Stimulated activated CD8-positive, alpha-beta memory T cell treated with anti-CD3 and anti-CD28 coated beads, Interleukin-4, amount 100 ng/mL, for 4 hours (primary cell): ENCODE measurements at places on chromosomes 13 and 19.

- no peak for DNase-seq
These were observed 17.1 kb upstream of the LATS2 start for GRCh38 chr13:21078501-21078900.

- no peak for DNase-seq
These were observed 42.2 kb upstream of the FLT1 start for GRCh38 chr13:28537171-28537570.

GRCh38 chr19:31268751-31269383, 80.4 kb downstream of the TSHZ3 start:
- no peak for DNase-seq

DNA sequence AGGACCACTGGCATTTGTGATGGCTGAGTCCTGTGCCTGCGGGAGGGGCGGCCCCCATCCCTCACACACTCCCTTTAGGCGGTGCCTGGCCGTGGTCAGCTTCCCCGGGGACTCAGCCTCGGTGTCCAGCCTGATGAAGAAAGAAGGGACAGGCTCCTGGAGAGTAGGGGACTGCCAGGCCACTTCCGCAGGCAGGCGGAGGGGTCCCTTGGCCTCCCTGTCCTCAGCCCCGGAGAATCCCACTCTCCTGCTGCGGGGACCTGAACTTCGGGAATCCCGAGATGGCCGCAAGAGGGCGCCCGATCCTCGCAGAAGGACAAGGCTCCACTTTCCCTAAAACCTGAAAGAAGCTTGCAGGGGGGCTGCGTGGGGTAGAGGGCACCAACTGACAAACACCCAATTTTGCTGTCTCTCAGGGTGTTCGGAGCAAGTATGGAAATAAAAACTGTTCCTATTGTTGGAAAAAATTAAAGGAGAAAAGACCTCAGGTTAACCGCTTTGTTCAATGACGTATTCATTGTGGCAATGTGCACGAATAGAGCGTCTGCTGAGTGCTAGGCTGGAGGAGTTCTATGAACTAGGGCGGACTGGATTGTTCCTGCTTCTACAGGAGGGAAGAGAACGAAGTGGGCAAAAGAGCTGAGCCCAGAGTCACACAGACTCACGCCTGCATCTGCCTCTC, 297.3 kb downstream of the ZNF536 start:
- no peak for DNase-seq

- DNase-seq = no peak
These were observed 14.0 kb downstream of the RPL36 start for GRCh38 chr19:5703819-5704818.

DNA sequence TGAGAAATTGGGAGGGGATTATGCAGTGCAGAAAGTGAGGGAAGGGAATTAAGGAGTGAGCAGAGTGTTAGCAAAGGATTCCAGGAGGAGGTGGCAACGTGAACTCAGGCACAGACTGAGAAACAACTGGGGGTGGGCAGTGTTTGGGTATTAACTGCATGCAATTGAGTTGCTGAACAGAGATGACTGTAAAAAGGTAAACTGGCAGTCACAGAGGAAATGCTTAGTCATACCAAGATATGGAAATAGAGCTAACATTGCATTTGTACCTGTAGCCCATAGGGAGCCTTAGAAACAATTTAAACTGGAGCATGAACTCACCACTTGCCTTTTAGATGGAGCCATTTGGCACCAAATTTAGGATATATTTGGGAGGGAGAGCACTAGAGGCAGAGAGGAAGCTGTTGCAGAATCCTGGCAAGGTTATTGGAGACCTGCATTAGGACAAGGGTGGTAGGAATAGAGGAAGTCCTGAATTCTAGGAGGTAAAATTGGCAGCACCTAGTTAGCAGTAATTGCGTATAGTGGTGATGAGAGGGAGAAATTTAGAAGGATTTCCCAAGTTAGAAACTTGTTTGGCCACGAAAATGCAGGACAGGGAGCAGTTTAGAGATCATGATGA, 100.6 kb upstream of the FRY start:
- DNase-seq = no peak

DNA sequence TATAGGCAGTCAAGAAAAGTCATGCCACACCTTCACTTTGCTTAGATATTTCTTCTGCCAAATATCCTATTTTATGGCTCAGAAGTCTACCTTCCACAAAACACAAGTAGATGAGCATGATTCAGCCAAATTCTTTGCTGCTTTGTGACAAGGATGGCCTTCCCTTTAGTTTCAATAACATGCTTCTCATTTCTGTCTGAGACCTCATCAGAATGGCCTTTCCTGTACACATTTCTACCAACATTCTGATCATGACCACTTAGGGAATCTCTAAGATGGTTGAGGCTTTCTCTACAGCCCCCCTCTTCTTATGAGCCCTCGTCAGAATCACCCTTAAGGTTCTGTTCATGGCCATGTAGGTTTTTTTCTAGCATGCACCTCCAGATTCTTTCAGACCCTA, 96.2 kb downstream of the COL4A2 start:
- DNase-seq = no peak
